ENCODE measurements at places on chromosomes 5 and 9.

DNA sequence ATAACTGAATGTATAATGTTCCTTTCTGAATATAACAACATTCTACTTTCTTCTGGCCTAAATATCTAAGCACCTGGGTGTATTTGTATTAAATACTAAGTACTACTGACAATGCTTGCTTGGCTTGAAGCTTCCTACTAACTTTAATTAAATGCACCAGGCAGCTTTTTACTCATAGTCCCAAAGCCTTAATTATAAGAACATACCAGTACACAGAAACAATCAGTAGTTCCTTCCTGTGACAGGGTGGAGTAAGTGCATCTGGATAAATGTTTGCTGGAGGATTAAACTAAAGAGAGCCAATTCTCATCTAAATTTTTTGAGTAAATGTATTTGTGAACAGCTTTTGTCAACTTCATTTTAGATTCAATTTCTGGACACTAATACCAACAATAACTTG is 558.6 kb upstream of the SEMA6A start:
- no peak for DNase-seq

- no peak for DNase-seq
These were observed 13.7 kb downstream of the F2R start for GRCh38 chr5:76729373-76730290.

GRCh38 chr9:79652598-79652997 is 80.8 kb downstream of the TLE4 start:
- DNase-seq = no peak

GRCh38 chr9:131727795-131728545 is 11.9 kb downstream of the RAPGEF1 start:
- no peak for DNase-seq

GRCh38 chr5:152527358-152528052 is 122.4 kb upstream of the NMUR2 start:
- DNase-seq = no peak

GRCh38 chr9:17436854-17437253 is 142.0 kb upstream of the SH3GL2 start:
- DNase-seq = no peak

DNA sequence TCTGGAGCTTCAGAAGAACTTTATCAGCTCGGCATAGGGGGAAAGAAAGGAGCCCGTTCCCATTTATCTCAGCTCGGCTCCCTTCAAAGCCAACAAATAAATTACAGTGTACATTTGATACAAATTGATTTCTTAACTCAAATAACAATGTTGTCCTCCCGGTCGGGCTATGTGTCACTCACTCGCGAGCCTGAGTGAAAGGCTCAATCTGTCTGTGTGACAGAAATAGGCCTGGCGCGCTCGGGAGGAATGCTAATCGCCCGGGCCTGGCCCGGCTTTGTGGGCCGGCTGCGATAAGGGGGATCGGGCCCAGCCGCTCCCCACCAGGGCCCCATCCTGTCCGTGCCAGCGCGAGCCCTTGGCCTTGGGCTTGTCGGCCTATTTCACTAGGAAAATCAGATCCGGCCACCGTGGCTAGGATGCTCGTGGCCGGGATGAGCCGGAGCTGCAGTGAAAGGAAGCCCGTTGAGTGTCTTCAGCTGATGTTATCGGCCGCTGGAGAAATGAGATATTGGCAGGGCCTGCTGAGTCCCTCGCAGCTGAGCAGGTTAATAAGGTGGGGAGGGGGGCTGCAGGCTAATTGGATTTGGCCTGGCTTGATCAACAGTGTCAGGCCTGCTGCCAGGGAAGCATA is 258.7 kb downstream of the IRX1 start:
- no peak for DNase-seq

- DNase-seq = no peak
These were observed 5.0 kb upstream of the RHOBTB3 start for GRCh38 chr5:95725937-95726810.

- DNase-seq = no peak
These were observed 3.0 kb upstream of the CTSV start for GRCh38 chr9:97041898-97042297.

DNA sequence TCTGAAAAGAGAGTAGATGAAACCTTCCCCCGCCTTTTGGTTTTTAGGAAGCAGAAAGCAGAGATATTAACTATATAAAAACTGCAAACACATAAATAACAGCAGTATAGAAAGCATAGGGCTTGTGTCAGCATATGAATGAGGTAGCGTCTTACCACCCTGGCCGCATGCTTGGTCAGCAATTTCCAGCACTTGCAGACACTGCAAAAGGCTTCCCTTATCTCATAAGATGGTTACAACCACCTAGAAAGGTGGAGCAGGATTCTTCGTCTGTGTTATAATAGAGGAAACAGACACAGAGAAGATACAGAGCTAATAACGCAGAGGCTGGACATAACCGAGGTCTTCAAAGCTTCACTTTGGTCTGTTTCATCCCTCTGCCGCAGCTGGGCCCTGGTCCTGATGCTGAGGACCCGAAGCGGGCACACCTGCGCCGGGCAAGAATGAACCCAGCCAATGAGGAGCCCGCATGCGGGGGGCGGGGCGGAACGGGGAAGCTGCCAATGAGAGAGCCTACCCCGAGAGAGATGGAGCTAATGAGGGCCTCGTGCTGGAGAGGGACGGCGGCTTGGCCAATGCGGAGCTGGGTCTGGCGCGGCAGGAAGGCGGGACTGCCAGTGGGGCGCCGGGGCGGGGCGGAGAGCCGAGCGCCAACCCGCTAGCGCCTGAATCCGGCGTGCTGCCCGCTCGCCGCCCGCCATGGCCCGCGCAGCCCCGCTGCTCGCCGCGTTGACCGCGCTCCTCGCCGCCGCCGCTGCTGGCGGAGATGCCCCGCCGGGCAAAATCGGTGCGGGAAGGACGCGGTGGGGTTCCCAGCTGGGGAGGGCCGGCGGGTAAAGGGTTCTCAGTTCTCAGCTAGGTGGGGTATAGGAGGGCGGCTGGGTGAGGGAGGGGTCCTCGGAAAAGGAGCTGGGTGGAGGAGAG is at the start of gene PCYOX1L:
TSS of gene PCYOX1L (plus strand) at position 677 of the 924 bp plus-strand sequence. CDS start at position 700, 23 bp downstream.
- DNase-seq = peak; percentile 89

GRCh38 chr5:2905741-2906140 is 154.3 kb upstream of the IRX2 start:
- no peak for DNase-seq

- no peak for DNase-seq
These were observed 67.1 kb downstream of the LHX2 start for GRCh38 chr9:124078641-124079040.

- no peak for DNase-seq
These were observed 23.3 kb downstream of the CFAP90 start for GRCh38 chr5:7827610-7828009.

GRCh38 chr9:20312732-20313131 is 309.6 kb downstream of the MLLT3 start:
- DNase-seq = no peak

DNA sequence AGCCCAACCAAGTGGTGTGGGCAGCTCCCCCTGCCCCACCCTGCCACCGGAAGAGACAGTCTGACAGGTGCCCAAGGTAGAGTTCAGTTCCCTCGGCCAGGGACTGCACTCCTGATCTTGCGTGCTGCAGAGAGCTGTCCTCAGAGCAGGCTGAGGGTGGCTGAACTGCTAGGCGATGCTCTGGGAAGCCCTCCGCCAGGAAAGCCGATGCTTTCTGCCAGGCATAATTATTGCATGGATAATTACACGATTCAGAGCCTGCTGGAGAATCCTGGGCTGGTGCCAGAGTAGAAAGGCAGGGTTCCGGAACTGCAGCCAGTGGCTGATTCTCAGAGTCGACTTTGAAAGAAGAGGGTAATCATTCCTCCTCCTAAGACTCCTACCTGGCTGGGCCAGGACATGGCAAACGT is 19.3 kb downstream of the KCNIP1 start:
- no peak for DNase-seq

GRCh38 chr5:149326611-149327010 is 18.7 kb upstream of the GRPEL2 start:
- no peak for DNase-seq

DNA sequence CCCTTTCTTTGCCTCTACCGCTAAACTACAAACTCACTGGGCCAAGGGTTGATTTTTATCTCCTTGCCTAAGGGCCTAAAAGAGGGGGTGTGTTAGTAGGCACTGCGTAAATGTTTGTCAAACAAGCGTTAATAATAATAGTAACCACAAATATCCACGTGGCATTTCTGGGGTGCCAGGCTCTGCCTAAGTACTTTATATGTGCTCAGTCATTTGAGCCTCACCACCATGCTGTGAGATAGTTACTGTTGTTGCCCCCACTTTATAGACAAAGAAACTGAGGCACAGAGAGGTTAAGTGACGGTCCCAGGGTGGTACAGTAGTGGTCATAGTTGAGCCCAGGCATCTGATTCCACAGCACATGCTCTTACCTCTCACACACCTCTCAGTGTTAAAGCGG is 52.4 kb downstream of the ERGIC1 start:
- no peak for DNase-seq

GRCh38 chr5:147508711-147509040 is 1.2 kb downstream of the DPYSL3 start:
- no peak for DNase-seq

DNA sequence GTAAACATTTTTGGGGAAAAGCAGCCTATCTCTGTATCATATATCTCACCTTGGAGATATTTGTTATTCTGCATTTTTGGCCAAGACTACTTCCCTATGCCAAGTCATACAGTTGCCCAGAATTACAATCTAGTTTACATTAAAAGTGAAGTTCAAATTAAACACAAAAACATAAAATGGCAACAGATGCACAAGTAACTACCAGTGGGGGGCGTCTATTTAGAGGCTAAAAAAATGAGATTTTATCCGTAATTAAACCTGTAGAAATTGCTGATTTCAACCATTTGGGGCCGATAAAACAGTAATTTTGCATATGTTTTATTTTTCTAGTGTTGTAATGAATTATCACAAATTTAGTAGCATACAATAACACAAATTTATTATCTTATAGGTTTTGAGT is 787.1 kb upstream of the CHD1 start:
- DNase-seq = no peak

GRCh38 chr5:36494841-36495601 is 111.4 kb upstream of the SLC1A3 start:
- DNase-seq = no peak

GRCh38 chr9:113984639-113985380 is 93.3 kb downstream of the AMBP start:
- no peak for DNase-seq

DNA sequence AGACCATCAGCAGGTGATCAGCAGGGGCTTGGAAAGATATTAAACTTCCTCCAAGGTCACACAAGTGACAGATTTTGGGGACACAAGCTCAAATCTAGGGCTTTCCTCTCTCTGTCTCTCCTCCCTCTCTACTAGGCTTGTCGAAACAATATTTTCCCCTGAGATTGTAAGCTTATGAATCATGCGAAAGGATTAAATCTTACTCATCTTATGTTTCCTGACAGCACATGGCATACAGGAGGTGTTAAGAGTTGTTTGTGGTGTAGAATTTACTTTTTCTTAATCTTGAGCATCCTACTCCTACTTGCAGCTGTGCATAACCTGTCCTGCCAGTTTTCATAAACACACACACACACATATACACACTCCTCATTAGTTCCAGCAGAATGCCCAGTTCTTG is 186.3 kb downstream of the MARCHF11 start:
- no peak for DNase-seq

- DNase-seq = no peak
These were observed 14.9 kb upstream of the DELE1 start for GRCh38 chr5:141908796-141909195.

DNA sequence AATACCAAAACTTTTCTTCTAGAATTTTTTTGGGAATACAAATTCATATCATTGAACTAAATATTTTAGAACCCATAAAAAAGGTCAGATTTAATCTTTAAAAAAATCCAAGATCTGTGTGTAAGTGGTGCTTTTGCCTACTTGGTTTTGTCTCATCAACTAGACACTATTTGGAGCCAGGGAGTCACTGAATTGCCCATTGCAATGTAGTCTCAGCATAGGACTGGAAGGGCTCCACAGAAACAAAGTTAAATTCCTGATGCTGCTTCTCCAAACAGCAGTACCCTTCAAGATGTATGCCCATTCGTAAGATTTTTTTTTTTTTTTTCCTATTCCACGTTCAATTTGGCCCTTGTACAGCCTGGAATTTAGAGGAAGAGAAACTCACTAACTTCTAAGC is 208.0 kb upstream of the MPDZ start:
- DNase-seq = no peak

- DNase-seq = no peak
These were observed 20.1 kb downstream of the PCSK1 start for GRCh38 chr5:96412868-96413449.

- DNase-seq = no peak
These were observed 830 bp downstream of the S100Z start for GRCh38 chr5:76850543-76851145.

DNA sequence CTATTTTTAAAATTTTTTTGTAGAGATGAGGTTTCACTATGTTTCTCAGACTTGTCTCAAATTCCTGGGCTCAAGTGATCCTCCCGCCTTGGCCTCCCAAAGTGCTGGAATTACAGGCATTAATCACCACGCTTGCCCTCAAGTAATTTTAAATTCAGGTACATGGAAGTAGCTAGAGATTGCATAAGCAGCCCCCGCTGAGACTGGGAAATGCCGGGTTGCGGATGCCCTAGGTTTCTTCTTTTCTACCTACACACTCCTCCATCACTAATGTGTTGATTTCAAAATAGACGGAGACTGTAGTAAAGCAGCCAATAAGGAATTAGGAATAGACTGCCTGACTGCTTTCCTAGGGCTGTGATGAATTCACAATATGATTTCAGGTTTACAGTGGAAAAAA is 202.4 kb downstream of the FANCC start:
- no peak for DNase-seq

GRCh38 chr9:135736272-135736978 is 34.4 kb downstream of the KCNT1 start:
- DNase-seq = no peak

DNA sequence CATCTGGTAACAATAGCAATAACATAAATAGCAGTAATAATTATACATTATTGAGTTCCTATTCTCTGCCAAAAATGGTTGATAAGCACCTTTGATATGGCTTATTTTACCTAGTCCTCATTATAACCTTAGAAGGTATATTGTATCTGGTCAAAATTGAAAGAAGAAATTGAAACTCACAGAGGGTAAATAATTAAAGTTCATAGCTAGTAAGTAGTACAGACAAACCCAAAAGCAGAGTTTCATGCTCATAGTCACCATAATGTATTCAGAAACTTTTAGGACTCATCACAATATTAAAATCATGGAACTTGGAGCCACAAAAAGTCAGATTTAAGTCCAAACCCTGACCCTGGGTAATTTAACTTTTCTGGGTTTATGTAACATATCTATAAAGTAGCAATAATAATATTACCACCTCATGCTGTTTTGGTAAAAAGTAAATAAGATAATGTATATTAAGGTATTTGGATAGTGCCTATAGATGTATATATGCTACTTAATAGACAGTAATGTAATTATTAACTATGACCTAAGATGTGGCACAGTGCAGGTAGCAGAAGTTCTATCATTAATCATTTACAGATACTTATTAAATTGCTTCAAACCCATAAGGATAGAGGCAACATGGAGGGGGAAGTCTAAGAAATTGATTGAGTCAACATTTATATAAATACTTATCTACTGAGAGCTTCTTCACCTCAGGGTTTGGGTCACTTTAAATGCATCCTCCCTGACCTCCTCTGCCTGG is 32.4 kb downstream of the STK32A start:
- DNase-seq = no peak

- no peak for DNase-seq
These were observed 14.9 kb downstream of the MYO10 start for GRCh38 chr5:16921211-16921610.

- no peak for DNase-seq
These were observed 113.6 kb upstream of the TSLP start for GRCh38 chr5:110957934-110958333.

All from activated gamma-delta T cell treated with Interleukin-2 at 50 U/mL for 16 hours (primary cell).